Activated CD4-positive, alpha-beta T cell treated with anti-CD3 and anti-CD28 coated beads, Interleukin-2, amount 10 ng/mL, durations not matched to agents 24 days and 14 days (primary cell): ENCODE measurements at places on chromosomes 11 and 22. TPM values are rescaled to one million over a fixed set of nuclear protein-coding genes. Genes with fewer than 3 reads are reported as not detected.
A peak's percentile ranks its signal among the peaks of the same experiment; 100 is the strongest.

CNIH2 gene
- total RNA-seq = 1.0 and 2.7 TPM in 2 replicates

MFRP gene
- total RNA-seq = not detected in 2 replicates

ALX4 gene
- total RNA-seq = not detected in 2 replicates

OR8G1 gene
- not detected in 2 replicates for total RNA-seq

ACTN3 gene
- 0.07 TPM in 2 replicates for total RNA-seq

EFEMP2 gene
- total RNA-seq = 8.4 and 9.1 TPM in 2 replicates

LRRC55 gene
- total RNA-seq = not detected in 2 replicates

GSTT2B gene
- 0.36 TPM in 1 of 2 replicates, not detected in the other for total RNA-seq

BIRC3 gene
- total RNA-seq = 100 and 102 TPM in 2 replicates

GALNT18 gene
- total RNA-seq = 8.6 and 9.3 TPM in 2 replicates

CARD10 gene
- not detected in 2 replicates for total RNA-seq

MAP6 gene
- total RNA-seq = 0.09 and 0.14 TPM in 2 replicates

KRTAP5-7 gene
- not detected in 2 replicates for total RNA-seq

CADM1 gene
- total RNA-seq = 0.26 and 0.72 TPM in 2 replicates

DNA sequence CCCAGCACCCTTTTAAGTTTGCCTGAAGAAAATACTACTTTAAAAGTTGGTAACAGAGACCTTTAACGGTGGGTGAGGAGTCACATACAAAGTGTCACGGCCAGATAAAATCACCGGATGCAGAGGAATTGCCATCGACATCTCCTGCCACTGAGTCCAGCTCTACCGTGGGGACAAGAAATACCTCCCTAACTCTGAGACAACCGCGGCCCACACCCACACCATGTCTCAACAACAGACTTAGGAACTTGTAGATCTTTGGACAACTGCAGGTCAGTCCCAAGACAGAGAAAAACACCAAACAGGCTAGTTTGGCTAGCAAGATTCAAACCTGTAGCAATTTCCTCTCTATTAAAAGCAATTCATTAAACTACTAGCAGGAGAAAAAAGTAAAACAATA lies 669 bp downstream of the ETS1 start:
- DNase-seq = no peak

DNA sequence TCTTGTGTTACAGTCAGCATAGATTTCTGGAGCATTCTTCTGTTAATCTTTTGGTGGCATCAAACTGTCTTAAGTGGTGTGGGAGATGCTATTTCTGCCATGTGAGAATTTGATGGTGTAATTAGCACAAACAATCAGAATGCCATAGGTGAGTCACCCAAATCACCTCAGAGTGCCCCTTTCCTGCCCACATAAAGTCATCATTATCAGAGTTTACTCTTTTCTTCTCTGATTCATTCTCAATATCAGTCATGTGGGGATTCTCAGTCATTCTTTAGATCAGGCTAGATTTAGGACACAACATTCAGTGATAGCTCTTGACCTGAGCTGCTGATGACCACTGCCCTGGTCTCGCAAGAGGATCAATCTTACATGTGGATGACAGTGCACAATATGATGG lies 23.7 kb upstream of the MS4A6A start:
- no peak for DNase-seq

GRCh38 chr11:111978028-111978771 lies 41.1 kb downstream of the DIXDC1 start:
- no peak for DNase-seq

GRCh38 chr11:21634956-21635355 lies 557.9 kb upstream of the ANO5 start:
- DNase-seq = no peak

- DNase-seq = peak; percentile 81
Observed at GRCh38 chr22:39478441-39478850, 21.6 kb downstream of the MGAT3 start.

DNA sequence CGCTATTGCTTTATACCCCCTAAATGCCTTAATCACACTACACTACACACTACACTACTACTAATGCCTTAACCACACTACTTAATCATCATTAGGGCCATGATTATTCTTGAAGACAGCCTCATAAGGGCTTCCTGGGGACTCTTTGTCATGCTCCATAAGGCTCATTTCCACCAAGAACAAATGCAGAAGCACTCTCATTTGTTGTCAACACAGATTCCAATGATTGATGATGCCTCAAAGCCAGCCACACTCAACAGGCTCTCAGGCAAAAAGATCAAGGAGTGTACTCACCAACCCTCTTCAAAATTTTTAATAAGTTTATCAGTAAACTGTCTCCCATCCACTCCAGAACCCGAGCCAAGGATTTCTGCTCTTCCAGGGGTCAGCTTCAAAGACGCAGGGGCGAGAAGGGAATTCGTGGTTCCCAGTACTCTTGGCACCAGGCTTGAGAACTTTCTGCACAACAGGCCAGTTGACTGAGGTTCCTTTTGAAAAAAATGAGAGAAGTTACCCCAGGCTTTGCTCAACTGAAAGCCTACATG lies 204.7 kb upstream of the GUCY1A2 start:
- DNase-seq = no peak

GRCh38 chr22:40008726-40009291 lies 14.1 kb downstream of the FAM83F start:
- DNase-seq = no peak

DNA sequence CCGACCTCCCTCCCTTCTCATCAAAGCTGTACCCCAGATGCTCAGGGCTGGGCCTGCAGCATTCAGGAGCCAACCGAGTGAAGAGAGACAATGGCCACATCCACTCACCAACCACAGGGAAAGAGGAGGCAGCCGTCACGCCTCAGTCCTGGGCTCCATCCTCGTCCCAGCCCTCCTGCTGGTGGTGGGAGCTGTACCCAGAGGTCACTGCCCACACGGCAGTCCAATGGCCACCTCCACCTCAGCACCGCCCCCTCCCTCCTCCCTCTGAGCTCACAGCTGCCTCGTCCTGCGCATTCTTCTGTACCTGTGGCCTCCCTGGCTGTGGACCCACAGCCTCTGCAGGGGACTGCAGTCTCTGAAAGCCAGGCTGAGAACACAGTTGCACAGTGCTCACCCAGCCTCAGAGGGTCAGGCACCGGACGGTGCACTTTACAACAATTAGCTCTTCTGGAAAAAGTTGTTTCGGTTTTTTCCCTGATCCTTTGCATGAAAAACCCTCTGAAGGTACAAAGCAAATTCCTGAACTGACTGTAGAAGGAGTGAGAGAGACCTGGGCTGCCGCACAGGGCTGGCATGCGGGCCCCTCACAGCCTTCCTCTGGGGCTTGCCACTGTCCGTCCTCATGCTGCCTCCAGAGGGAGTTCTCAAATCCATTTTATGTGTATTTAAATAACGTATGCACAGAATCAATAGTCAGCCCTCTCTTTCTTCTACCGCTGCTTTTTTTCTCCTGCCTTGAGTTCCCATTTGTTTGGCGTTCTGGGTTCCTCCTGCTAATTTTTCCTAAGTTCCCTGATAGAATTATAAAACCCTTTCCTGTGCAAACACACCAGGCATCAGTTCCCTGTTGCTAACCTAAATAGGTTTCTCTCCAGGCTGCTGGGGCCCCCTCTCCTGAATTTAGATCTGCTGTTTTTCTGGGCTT lies 52.7 kb downstream of the PHF21B start:
- no peak for DNase-seq

GRCh38 chr22:24049211-24049610 lies 38.1 kb downstream of the CABIN1 start:
- DNase-seq = no peak

GRCh38 chr11:120432056-120433018 lies 79.2 kb upstream of the GRIK4 start:
- DNase-seq = peak; percentile 55

DNA sequence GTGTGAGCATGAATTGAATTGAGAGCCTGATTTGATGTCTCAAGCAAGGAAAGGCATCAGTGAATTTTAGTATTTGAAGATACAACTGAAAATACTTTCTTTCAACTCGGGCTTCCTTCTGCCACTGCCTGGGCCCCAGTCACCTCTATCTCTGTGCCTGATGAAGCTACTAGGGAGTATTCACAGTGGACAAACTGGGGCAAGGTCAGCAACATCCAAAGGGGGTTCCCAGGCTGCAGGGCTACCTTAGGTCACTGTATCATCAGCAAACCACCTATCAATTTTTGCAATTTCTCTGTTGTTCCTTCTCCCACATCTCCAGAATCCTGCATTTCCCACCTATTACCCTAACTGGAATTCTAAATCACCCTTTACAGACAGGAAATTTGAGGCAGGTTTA lies 10.2 kb downstream of the PRAME start:
- no peak for DNase-seq

GRCh38 chr11:17703951-17704350 lies 15.4 kb upstream of the MYOD1 start:
- DNase-seq = no peak

- no peak for DNase-seq
Observed at GRCh38 chr22:31945443-31945855, 1.1 kb downstream of the YWHAH start.

DNA sequence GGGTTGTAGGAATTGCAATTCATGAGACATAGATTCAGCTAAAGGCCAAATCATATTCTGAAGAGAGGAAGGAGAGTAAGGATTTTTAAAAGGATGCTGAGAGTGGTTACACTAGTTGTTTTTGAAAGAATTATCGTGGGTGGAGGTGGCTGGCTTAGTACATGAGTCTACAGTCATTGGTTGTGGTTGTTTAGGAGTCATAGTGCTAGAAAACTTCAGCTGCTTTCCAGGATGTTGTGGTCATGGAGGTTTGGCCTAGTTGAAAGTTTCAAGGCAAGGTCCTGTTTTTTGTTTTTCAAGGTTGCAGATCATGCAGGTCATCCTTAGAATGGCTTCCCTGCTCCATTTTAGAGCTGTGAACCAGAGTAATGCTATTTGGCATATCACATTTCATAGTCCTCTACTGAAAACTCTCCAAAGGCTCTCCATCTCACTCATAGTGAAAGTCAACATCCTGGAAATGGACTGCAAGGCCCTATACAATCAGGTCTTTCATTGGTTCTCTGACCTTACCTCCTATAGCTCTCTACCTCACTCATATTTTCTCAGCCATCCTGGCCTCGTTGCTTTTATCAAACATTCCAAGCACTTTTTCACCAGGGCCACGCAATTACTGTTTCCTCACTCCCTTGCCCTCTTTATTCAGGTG lies 26.1 kb upstream of the ZBTB44 start:
- DNase-seq = peak; percentile 84

GRCh38 chr11:43577566-43578264 lies 102.8 kb upstream of the HSD17B12 start:
- no peak for DNase-seq

DNA sequence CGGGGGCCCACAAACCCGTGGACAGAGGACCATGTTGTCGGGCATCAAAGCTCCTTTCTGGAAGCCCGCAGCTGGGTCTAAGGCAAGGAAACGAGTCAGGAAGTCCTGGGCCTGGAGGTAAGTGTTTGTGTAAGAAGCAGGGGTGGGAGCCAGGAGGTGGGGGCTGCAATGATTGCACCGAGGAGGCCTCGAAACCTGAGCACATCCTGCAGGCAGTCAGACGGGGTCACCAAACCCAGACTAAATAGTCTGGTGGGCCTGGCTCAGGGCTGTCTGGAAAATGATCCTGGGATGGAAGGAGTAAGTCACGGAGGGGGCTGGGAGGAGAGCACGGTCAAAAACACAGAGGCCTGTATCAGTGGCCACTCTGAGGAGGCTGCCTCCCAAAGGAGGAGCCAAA lies 539.2 kb downstream of the MN1 start:
- DNase-seq = no peak

DNA sequence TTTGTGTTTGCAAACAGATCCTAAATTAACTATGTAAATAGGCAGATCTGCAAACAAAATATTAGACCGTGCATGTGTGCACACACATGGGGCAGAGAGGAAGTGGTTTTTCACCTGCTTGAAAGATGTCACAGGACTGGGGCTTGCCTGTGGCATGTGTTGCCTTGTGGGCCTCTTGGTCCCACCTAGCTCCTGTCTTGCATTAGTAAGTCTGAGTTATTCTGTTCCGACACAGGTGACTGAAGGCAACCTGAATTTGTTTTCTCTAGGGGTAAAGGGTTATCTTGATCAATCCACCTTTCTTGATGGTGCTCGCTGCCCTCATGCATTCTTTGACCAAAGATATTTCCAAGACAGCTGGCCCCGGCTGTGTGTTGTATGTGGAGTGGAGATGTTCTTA lies 667.5 kb downstream of the NTM start:
- no peak for DNase-seq

DNA sequence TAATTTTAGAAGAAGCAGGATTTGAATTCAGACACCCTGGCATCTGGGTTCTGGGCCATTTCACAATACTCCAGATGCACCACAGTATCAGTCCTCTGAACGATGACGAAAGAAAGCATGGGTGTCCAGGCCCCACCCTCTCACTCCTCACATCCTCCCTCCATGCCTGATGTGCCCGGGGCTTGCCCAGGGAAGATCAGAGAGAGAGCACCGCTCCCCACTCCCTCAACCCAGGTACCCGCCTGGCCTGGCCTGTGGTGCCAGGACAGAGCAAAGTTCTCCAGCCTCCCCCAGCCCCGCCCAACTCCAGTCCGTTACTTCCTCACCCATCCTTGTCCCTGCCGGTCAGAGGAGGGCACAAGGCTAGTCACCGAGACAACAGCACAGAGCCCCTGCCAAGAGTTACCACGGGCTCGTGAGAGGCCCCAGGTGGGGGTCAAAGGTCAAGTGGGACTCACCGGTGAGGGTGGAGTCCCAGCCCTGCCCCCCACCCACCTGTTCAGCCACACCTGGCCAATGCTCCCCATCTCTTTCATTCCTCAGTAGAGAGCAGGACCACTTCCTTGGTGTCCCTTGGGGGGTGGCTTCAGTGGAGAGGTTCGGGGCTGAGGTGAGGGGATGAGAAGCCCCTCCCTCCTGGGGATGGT lies 8.1 kb downstream of the BCL9L start:
- DNase-seq = peak; percentile 86

- no peak for DNase-seq
Observed at GRCh38 chr11:9158898-9159391, 67.5 kb upstream of the SCUBE2 start.

GRCh38 chr22:31332886-31333285 lies 13.3 kb downstream of the PATZ1 start:
- DNase-seq = no peak

DNA sequence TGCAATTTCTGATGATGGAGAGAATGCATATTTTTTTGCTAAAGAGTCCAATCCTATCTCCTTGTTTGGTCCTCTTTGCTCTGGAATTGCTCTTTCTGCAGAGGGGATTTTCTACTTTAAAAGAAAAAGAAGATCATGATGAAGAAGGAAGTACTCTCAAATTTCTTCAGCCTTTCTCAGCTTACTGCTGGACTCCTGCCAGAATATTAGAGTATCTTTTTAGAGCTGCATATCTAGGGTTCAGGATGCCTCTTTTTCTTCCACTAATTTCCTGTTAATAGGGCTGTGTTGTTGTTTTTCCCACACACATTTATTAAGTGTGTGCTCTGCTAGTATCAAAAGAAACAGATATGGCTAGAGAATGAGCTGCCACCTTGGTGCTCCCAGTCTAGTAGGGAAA lies 18.2 kb downstream of the UBASH3B start:
- DNase-seq = no peak

DNA sequence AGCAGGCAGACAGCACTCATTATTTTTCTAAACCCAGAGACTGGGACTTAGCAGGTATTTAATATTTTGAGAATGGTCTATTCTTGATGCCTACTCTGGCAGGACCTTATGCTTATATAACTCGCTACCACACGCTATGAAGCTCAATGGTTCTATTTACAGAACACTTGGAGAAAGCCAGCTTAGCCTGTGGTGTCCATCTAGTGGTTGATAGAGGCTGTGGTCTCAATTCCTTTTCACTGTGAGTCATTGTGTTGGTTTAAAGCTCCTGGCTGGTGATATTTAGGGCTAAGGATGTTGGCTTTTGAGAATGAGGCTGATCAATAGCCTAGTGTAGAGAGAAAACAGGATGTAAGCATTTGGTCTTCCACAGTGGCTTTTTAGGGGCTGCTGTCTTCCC lies 206.4 kb downstream of the DBX1 start:
- no peak for DNase-seq
